Posterior cingulate gyrus (tissue), 11 donors: ENCODE measurements at places on chromosomes 3 and 15.

- DNase-seq, result no peak
Observed at GRCh38 chr3:129727707-129728106, 121.2 kb upstream of the PLXND1 start.

DNA sequence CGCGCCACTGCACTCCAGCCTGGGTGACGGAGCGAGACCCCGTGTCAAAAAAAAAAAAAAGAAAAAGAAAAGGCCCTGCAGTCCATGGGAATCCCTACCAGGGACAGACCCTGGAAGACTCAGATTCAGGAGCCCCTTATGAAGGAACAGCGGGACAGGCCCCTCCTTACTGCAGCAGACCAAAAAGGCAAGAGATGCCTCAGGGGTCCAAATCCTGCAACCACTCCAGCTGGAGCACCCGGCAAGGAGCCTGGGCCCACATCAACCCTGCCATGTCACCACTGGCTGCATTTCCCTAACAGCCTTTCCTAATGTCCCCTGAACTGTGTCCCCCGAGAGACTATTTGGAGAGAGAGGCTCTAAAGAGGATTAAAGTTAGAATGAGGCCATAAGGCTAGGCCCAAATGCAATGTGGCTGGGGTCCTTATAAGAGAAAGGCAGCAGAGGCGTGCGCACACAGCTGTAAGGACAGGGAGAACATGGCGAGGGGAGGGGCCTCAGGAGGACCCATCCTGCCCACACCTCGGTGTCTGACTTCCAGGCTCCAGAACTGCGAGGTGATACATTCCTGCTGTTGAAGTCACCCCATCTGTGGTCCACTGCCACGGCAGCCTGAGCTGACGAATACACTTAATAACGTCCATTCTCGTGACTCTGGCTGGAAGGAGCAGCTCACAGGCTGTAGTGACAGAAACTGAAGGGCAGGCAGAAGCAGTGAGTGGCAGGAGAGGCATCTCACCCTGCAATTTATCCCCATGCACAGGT is 78.1 kb downstream of the ATP10A start:
- no peak for DNase-seq

DNA sequence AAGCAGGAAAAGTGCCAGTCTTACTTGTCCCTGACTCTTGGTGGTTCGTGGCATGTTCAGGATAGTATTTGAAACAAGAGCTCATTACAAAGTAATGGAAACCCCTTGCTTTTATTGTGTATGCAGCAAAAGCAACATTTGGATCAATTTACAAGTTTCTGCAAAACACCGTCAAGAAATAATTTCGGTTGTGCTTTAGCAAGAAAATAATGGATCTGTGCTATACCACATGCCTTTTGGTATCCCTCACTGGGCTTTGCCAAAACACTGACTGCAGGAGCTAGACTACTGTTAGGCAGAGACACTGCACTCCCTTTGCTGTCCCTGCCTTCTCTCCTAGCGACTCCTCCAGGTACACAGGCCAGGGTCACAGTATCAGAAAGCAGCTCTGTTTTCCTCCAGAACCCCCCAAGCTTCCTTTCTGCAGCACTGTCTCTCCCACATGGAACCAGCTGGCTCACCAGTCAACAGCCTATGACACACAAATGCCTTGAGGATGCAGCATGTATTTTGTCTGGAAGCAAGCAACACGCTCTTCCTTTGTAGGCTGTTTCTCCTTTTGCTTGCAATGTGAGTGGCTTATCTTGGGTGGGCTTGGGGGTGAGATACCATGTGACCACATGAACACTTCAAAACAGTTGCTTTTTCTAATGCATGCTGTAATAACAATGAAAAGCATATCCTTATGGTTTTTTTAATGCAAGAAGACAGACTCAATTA is 111.4 kb downstream of the PGPEP1L start:
- no peak for DNase-seq

DNA sequence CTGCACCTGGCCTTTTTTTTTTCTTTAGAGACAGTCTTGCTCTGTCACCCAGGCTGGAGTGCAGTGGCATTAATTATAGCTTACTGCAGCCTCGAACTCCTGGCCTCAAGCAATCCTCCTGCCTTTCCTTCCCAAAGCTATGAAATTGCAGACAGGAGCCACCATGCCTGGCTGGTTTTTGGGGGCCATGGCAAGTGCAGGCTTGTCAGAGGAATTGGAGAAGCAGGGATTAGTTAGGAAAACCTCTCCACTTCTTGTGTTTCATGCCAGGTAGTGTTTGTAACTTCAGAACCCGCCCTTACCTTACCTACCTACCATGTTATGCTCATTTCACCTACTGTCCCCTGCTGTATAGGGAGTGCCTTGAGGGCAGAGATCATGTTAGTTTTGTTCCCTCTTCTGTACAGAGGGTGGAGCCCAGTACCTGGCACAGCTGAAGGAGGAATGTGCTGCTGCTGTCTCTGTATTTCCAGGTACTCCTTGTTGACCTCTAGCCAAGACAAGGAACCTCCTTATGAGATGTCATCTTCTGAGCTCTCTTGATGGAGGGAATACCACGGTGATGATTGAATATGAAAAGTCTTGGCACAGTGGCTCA is 43.8 kb downstream of the TRAK1 start:
- DNase-seq, result no peak

DNA sequence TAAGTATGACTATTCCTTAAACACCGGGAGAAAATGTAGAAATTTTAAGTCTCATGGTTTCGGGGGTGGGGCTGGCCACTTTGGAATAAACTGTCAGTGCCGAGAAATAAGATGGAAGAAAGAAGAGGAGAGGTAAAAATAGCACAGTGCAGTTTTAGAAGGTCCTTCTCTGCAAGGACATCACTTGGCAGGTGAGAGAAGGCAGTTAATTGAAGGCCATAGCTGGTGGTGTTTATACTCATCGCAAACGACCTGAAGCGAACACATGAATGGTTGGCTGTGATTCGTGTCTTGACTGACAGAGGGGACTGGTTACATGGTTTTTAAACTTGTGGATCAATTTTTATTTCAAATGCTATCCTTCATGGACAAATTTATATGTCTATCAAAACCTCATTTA is 54.9 kb upstream of the SENP5 start:
- DNase-seq, result no peak

GRCh38 chr3:158103081-158103886 is 2.9 kb downstream of the SHOX2 start:
- DNase-seq, result no peak

DNA sequence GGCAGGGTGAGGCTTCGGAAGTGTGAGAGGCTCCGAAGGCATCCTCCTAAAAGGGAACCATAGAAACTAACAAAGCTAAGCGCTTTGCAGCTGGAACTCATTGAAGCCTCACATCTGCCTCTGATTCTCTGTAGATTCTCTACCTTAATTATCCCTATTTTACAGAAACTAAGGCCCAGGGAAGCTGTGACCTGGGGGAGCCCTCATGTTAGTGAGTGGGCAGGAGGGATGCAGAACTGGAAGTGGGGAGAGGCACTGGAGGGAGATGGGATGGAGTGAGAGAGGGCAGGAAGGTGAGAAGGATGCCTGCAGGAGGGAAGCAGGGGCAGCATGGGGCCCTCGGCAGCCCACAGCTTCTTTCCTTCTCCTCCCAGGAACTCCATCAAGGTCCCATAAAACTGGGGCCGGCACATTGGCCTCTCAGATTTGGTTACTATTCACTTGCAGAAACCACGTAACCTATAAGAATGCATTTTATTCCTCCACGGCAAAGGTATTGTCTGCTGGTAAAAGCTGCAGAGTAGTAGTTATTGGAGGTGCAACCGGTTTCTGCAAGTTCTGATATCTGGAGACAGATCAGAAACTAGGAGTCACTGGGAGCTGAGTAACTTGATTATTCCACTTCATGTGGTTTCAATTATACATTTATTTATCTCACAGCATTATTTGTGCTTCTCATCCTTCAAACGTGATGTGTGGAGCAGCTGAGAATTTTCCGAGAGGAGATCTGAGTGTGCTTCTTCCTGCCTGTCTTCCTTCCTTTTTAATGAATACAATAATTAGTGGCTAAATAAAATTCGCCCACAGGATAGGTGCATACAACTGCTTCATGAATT is 24.0 kb upstream of the CHCHD6 start:
- no peak for DNase-seq

- no peak for DNase-seq
Observed at GRCh38 chr3:52023860-52024764, 28.4 kb upstream of the RPL29 start.

DNA sequence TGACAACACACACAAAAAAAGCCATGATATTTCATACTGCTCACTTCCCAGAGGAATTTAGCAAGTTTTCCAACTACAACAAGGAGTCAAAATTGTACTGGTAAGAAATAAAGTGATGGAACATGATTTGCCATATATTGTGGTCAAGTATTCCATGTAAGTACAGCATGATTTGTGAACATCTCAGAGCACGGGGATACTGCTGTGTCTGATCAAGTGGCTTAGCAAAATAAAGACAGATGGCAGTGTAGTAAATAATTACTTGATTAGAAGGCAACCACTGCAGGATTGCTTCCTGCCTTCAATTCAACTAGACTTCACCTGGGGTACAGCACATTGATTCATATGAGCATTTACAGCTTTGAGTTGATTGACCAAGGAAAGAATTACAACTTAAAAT is 51.6 kb upstream of the DUT start:
- no peak for DNase-seq

- no peak for DNase-seq
Observed at GRCh38 chr3:146262371-146263110, 11.6 kb upstream of the PLSCR4 start.

DNA sequence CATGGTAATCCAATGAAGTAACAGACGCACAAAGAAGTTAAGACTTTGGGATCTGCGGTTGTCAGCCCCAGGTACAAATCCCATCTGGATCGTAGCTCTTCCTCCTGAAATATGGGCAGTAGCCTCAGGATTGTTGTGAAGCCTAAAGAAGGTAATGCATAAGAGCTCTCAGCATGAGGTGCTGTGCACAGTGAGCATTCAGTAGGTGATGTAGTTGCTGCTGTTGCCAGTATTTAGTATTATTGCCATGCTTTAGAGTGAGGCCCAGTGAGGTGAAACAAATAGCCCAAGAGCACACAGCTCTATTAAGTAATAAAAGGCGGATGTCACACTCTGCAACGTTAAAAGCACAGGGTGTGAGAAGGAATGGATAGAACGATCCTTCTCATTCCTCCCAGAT is 225.7 kb downstream of the GABRG3 start:
- no peak for DNase-seq

- DNase-seq, result peak; percentile 87
Observed at GRCh38 chr3:177358977-177359592, 161.8 kb upstream of the TBL1XR1 start.

DNA sequence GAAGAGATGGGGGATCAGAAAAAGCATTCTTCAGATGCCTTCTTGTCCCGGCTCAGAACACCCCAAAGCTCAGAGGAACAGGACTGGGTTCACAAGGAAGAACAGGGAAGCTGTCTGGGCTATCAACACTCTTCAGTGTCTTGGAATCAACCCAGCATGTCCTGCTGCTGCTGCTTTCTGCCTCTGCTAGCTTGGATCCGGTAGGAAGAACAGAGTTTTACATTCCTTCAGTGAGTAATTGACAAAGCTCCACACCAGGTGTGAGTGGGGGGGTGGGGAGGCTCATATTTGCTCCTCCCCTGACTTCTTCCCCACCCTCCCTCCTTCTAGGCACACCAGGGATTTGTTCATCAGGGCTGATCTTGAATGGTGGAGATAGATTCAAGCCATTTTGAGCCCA is 13.1 kb upstream of the ETV5 start:
- no peak for DNase-seq

DNA sequence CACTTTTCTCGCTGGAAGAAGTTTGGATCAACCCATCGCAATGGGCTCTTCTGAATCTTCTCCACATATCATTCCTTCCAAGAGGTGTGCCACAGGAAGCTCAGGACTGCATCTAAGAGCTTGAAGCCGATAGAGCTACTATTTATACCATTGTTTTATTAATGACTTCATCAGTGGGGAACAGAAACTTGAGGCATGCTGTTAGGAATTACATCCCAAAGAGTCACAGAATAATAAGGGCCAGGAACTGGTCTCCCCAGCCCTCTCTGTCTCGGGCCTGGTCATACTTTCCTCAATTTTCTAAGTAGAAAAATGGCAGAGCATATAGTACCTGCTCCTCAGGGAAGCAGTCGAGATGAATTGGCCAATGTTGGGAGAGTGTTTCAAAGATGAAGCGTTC is 16.9 kb upstream of the C15orf61 start:
- no peak for DNase-seq

DNA sequence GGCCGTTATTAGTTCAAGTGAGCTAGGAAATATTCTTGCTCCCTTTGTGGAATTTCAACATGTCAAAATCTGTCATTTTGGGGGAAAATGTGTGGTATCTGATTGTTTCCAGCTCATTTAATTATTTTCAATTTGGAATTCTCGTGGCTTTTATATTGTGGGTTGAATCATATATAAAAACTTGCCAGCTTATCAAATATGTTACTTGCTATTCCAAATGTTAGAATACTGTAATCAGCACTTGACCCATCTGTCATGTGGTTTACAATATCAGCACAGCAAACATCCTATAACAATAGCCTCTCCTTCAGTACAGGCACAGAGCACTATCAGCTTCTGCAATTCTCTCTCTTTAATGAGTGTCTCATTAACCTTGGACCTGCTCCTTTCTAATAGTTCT is 130.2 kb upstream of the FEZF2 start:
- DNase-seq, result no peak

- no peak for DNase-seq
Observed at GRCh38 chr3:155330370-155330769, 36.9 kb upstream of the STRIT1 start.

DNA sequence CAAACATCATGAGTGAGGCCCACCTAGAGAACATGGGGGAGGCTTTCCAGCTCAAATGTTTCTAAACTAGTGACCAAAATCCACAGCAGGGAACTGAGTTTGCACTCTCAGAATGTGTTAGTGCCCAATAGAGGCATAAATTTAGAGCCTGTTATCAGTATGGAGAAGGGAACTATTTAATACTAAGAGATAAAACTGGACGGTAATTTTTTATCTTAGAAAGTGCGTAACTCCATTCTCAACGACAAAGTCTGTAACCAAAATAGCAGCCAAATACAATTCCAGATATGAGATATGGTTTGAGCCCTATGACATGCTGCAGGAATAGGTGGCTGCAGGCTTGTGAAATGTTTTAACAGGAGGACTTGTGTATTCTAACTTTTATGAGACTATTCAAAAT is 3.5 kb downstream of the B3GALNT1 start:
- no peak for DNase-seq

DNA sequence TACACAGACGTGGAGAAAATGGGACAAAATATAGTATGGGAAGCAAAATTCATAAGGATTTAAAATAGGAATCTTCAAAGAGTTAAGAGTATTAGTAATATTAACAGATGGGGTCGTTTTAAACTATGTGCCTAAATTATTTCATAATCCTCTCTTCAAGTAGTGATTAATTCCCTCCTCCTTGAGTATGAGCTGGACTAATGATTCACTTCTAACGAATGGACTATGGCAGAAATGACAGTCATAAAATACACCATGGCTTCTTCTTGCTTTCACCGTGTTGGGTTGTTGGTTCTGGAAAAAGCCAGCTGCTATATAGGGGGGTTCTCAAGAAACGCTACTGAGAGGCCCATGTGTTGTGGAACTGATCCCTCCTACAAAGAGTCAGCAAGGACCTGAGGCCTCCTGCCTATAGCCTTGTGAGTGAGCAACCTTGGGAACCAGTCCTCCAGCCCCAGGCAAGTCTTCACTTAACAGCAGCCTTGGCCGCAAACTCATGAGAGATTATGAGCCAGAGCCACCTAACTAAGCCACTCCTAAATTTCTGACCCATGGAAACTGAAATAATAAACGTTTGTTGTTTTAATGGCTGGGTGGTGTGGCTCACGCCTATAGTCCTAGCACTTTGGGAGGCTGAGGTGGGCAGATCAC is 64.8 kb upstream of the ABHD2 start:
- no peak for DNase-seq

- DNase-seq, result peak; percentile 10
Observed at GRCh38 chr3:134340982-134341365, 33.3 kb downstream of the AMOTL2 start.

- DNase-seq, result no peak
Observed at GRCh38 chr3:123201223-123201556, 553 bp upstream of the SEC22A start.
